ENCODE measurements at places on chromosomes 3 and 15.

DNA sequence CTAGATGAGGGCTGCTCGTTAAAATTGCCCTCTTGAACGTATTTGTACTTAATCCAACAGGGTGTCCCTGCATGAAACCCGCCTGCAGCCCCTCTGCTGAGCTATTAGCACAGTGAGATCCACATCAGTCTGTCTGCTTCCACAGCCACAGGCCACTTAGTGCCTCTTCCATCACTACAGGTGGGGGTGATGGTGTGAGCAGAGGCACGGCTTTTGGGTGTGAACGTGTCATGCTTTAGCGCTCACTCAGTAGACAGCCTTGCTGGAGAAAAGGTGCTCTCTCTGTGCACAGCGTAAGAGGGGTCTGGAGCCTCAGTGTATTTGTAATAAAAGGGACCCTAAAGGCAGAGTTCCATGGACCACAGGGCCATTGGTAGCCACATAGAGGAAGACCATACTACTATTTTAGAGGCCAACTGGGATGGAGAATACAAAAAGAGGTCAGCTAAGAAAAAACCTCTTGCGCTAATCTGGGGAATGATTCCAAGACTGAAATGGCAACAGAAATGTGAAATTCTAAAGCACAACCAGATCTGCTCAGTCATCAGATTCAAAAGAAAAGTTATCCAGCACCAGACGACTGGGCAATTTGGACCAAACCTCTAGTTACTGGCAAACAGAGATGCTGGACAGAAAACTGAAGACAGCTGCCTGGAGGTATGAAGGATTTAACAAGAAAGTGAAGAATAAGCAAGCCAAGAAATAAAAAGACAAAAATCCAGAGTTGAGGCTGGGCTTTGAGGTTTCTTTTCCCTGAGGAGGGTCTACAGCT is 120.2 kb downstream of the ATP10A start:
- no peak for DNase-seq

- DNase-seq, result no peak
Observed at GRCh38 chr3:172537507-172538158, 14.4 kb upstream of the TNFSF10 start.

DNA sequence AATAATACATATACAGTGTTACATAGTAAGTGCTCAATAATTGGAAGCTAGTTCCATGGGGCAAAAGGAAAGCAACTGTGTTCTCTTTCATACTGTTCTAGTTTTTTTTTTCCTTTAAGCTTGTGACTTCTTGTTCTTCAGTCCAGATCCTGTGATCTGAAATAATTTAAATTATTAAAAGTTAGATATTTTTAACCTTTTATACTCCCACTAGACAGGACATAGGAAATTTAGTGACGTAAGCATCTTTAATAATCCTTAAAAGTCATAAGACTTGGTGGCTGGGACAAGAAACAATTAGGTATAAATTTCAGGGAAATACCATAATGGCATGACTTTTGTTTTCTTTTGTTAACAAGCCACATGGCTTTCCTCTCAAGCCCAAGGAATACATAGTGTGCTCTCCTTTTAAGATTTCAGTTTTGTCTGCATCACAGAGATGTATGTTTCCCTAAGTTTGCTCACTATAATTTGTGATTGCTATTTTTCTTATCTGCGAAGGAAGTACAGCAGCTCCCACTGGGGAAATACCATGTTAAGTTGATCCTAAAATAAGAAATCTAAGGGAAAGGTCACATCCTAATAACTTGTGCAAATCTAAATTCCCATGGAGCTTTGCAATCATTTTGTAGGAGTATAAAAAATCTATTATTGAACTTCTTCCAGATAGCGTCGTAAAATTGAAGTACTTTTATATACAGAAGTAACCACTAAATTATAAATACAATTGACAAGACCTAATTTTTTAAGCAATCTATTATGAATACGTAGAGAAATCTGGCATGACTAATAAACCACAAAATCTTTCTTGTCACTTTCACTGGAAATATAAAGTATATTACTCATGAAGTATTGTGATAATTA is 30.1 kb downstream of the PPARG start:
- no peak for DNase-seq

- no peak for DNase-seq
Observed at GRCh38 chr3:65953301-65953812, 85.4 kb downstream of the MAGI1 start.
